ENCODE measurements at places on chromosomes 4 and X.

DNA sequence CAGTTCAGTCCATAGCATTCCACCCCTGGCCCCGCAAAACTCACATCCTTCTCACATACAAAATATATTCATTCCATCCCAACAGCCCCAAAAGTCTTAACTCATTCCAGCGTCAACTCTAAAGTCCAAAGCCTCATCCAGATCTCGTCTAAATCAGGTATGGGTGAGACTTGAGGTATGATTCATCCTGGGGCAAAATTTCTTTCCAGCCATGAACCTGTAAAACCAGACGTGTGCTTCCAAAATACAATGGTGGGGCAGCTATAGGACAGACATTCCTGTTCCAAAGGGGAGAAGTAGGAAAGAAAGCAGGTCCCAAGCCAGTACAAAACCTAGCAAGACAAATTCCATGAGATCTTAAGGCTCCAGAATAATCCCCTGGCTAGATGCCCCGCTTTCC is 76.9 kb downstream of the CLDN34 start:
- DNase-seq: no peak

DNA sequence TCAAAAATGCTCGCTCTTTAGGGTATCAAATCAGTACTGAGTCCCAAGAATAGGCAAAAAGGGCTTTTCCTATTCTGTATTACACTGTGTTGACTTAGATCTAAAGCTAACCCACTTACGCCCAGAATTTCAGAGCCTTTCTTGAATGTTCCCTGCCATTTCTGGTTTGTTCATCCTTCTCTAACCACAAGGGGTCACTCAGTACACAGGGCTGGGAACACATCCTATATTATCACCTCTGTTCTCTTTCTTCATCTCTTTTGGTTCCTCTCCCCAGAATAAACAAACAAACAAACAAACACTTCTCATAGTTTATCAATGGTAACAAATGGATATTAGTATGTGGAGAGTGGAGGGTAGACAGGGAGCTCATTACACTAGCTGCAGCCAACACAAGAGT is 25.5 kb upstream of the MORC4 start:
- DNase-seq: peak; percentile 6

DNA sequence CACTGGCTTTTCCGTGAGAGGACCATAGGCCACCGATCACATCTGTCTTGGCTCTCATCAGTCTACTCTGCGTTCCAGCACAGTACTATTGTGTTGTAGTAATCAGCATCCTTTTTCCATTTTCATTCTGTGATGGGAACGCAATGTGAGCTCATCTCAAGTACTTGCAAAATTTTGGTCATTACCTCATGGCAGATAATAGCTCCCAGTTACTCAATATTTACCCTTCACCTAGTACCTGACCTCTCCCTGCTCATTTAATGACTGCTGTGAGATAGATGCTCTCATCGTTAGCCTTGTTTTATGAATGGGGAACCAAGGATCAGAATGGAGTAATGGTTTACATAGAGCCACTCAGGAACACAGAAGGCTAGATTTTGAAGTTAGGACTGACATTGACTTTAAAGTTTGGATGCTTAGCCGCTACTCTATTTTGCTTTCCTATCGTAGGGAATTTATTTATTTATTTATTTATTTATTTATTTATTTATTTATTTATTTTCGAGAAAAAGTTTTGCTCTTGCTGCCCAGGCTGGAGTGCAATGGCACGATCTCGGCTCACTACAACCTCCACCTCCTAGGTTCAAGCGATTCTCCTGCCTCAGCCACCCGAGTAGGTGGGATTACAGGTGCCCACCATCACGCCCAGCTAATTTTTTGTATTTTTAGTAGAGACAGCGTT is 6.5 kb upstream of the GPR101 start:
- no peak for DNase-seq

- no peak for DNase-seq
Measured at GRCh38 chr4:1460967-1461868, 55.0 kb upstream of the NKX1-1 start.

GRCh38 chrX:39688576-39689375 is 409.0 kb downstream of the BCOR start:
- DNase-seq: peak; percentile 30

DNA sequence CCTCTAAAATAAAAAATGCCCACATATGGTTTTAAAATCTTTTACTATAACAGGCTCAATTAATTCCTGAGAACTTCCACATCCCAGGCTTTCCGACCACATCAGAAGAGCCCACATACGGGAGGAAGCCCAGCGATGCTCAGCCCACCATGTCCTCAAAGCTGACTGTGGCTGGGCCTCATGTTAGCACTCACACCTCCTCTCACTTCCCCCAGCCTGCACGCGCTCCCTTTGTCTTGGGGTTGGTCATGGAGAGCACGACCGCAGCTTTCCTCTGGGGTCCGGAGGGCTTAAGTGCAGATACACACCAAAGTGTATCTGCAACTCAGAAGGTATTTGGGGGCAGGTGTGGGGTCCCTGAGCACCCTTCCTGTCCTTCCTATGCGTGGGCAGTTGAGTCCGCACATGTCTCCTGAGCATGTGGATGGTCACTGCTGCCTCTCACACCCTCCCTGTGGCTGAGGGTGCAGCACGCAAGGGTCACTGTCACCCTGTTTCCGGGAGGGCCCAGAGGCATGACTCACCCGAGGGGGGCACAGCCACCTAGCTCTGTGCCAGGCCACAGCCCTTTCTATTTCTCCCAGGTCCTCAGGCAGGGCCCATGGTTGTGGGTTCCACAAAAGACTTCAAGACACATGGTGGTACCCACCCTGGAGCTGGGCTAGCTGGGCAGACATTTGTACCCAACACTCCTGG is 21.2 kb downstream of the WDR1 start:
- DNase-seq: peak; percentile 49

- peak; percentile 11 for DNase-seq
Measured at GRCh38 chr4:140720387-140721304, 35.5 kb downstream of the TBC1D9 start.

DNA sequence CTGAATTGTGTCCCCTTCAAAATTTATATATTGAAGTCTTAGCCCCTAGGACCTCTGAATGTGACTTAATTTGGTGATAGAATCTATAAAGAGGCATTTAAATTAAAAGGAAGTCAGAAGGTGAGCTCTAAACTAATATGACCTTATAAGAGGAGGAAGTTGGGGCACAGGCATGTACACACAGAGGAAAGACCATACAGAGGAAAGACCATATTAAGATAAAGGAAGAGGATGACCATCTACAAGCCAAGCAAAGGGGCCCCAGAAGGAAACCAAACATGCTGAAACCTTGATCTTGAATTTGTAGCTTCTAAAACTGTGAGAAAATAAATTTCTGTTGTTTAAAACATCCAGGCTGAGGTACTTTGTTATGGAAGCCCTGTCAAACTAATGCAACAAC is 26.9 kb upstream of the CYBB start:
- no peak for DNase-seq

DNA sequence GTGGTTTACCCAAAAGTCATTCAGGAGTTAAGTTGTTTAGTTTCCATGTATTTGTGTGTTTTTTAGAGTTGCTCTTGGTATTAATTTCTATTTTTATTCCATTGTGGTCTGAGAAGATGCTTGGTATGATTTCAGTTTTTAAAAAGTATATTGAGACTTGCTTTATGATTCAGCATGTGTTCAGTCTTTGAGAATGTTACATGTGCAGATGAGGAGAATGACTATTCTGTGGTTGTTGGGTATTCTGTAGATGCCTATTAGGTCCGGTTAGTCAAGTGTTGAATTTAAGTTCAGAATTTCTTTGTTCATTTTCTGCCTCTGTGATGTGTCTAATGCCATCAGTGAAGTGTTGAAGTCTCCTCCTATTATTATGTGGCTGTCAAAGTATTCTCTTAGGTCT is 249.4 kb downstream of the ARHGAP10 start:
- DNase-seq: no peak

GRCh38 chr4:59869056-59869455 is 1331.1 kb upstream of the ADGRL3 start:
- no peak for DNase-seq

GRCh38 chrX:24515447-24515846 is 50.4 kb downstream of the PDK3 start:
- DNase-seq: no peak

- DNase-seq: no peak
Measured at GRCh38 chr4:162016991-162017390, 146.8 kb downstream of the FSTL5 start.

DNA sequence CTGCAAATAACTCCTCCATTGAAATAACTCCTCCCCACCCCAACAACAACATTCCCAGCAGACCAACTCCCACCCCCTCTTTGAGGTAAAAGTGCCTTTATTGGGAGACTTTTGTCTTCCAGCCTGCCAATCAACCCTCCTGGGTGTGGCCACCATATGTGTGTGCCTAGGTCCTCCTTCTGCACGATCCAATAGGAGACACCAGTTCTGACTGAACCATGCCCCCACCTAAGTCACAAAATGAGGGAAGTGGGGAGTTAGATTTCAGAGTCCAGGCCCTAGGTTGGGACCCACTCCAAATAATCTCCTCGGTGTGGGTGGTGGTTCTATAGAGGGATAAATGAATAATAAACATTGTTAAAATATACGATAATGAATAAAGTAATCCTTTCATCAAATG is 3.0 kb downstream of the PLP2 start:
- no peak for DNase-seq

GRCh38 chr4:173226401-173226888 is 57.8 kb downstream of the GALNT7 start:
- no peak for DNase-seq

GRCh38 chr4:170137466-170137865 is 47.7 kb upstream of the AADAT start:
- DNase-seq: no peak

DNA sequence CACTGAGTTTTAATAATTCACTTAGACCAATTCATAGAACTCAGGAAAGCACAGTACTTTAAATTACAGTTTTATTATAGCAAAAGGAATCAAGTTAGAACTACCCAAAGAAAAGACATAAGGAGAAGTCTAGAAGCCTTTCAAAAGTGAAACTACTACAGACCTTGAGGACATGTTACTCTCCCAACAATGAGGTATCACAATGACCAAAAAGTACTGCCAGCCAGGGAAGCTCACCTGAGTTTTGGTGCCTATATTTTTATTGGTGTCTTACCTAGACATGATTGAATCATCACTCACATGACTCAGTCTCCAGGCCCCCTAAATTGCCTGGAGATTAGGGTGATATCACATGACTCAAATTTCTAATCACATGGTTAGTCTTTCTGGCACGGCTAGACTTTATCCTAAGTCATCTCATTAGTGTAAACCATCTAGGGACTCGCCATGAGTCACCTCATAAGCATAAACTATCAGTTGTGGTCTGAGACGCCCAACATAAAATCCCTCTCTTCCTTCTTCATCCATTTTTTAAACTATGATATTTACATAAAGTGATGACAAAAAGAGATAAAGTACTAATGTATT is 372.3 kb downstream of the TMA16 start:
- DNase-seq: no peak

GRCh38 chr4:108703370-108703769 is 53.0 kb downstream of the OSTC start:
- no peak for DNase-seq

DNA sequence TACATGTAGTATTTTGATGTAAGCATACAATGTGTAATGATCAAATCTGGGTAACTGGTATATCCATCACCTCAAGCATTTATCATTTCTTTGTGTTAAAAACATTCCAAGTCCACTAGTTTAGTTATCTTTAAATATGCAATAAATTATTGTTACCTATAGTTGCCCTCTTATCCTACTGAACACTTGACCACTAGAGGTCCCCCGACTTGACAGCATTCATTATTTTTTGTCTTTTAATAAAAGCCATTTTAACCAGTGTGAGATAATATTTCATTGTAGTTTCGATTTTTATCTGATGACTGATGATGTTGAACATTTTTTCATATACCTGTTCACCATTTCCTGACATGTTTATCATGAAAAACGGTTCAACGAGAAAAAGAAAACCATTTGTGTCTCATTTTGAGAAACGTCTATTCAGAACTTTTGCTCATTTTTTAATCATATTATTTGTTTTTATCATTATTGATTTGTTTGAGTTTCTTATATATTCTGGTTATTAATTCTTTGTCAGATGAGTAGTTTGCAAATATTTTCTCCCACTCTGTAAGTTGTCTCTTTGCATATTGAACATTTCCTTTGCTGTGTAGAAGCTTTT is 199.0 kb upstream of the CXXC4 start:
- no peak for DNase-seq

- no peak for DNase-seq
Measured at GRCh38 chr4:14431155-14432134, 570.8 kb upstream of the CPEB2 start.

- DNase-seq: no peak
Measured at GRCh38 chr4:111630705-111631104, 514.5 kb upstream of the FAM241A start.

- no peak for DNase-seq
Measured at GRCh38 chrX:98068024-98068580, 1184.4 kb downstream of the RPA4 start.

DNA sequence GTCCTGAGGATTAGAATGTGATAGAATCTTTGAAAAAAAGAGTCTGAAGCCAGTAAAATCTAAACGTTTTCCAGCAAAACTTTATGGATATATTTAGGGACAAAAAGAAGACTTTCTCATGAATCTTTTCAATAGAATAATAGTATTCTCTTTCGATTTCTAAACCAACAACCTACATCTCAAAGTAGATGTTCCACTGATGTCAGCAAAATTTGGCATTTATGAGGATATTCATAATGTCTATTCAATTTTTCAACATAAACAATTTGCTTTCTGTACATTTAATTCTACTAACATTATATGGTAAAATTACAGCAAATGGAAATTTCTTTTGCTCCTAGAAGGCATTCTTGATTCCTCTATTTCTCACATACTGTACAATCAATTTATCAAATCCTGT is 886.5 kb downstream of the CENPC start:
- no peak for DNase-seq

DNA sequence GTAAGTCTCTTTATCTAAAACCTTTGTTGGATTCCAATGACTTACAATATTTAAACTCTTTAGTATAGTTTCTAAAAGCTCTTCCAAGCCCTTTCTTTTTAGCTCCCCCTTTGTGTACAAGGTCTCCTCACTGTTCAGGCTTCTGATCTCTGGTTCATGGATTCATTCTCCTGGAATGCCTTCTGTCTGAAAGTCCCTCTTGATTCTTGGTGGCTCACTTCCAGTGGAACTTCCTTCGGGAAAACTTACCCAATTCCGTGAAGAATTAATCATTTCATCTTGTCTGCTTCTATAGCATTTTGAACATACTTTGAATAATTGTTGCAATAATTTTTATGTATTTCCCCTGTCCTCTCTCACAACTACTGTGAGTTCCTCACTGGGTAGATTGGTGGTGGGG is 3.6 kb downstream of the ARHGAP24 start:
- DNase-seq: no peak

DNA sequence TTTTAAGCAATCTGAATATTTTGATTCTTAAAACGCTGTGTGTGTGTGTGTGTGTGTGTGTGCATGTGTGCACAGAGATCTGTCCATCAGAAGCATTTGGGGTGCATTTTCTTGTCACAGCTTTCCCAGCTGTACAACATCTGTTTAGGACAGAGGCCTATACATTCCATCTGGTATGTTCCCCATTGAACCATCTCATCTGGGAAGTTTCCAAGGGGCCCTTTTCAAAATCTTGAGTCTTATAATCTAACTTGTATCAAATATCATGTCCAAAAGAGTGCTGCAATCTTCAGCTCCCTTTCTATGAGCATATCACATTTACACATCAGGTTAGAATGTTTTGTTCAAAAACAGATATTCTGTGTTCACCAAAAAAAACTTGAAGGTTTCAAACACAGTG is 16.5 kb upstream of the MID1 start:
- no peak for DNase-seq
